Vagina (tissue), 2 donors: ENCODE measurements at places on chromosomes 6 and 20.

DNA sequence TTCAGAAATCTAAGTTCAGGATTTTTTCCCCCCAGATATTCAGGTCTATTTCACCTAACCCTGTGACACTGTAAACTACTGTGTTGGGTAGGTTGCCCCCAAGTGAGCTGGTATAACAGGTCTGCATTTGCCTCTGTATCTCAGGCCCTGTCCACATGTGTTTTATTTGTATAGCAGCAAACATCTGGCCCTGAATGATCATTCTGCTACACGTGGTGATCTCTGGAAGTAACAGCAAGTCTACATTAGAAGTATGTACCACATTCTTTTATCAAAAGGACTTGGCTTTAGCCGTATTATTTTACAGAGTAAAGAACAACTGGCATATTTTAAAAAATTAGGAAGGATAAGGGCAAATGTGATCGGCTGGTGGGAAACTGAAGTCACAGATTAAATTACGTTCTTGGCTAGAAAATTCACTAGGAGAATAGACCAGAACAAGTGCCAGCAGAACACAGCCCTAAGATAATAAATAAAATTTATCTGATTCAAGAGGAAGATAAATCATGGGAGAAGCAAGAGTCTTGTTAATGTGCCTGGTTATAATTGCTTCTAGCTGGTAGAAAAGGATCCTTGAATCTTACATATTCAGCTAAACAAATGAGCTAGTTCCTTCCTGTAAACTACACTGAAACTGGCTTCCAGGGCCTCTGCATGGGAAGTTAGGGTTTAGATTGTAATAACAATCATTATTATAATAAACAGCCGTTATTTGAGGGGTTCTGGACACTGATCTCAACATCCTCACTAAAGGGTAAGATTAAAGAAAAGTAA lies 192.1 kb downstream of the SAMD5 start:
- DNase-seq: no peak

DNA sequence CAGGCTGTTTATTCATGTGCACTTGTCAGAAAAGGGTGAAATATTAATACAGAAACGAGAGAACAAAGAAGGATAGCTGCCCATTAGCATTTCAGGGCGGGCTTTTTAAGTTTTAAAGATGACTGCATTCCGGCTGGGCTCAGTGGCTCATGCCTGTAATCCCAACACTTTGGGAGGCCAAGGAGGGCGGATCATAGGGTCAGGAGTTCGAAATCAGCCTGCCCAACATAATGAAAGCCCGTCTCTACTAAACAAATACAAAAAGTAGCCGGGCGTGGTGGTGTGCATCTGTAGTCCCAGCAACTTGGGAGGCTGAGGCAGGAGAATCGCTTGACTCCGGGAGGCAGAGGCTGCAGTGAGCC lies 130.5 kb downstream of the HFE start:
- DNase-seq: no peak

DNA sequence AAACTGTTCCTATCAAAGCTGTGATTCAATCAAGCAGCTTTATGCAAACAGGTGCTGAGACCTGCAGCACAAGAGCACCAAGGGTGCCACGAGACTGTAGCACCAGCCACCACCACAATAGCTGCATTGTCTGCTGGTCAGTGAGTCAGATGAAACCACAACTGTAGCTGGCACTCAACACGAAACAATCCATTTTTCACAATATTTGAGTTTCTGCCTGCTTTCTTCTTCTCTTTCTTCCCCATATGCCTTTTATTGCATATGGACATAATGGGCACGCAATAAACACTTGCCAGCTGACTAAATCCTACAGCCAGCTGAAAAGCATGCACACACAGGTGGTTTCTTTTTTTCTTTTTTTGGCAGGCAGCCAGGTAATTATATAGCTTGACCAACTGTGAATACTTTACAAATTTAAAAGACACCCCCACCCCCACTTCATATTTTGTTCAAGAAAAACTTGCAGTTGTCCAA lies 16.6 kb downstream of the SLC2A12 start:
- no peak for DNase-seq

DNA sequence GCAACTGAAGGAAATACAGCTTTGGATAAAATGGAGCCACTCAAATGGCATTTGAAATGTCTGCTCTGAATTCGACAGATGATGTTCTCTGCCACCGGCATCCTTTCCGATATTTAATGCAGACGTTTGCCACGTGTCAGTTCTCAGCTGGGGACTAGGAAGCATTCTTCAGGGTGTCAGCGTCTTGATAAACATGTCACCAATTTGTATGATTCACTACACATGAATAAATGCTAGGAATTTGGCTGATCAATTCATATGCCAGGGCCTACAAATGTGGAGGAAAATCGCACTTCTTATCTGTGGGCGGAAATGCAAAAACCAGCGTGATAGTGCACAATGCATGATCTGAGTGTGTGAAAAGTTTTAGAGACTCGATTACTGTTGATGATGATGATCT lies 169.5 kb downstream of the SLC24A3 start:
- no peak for DNase-seq

DNA sequence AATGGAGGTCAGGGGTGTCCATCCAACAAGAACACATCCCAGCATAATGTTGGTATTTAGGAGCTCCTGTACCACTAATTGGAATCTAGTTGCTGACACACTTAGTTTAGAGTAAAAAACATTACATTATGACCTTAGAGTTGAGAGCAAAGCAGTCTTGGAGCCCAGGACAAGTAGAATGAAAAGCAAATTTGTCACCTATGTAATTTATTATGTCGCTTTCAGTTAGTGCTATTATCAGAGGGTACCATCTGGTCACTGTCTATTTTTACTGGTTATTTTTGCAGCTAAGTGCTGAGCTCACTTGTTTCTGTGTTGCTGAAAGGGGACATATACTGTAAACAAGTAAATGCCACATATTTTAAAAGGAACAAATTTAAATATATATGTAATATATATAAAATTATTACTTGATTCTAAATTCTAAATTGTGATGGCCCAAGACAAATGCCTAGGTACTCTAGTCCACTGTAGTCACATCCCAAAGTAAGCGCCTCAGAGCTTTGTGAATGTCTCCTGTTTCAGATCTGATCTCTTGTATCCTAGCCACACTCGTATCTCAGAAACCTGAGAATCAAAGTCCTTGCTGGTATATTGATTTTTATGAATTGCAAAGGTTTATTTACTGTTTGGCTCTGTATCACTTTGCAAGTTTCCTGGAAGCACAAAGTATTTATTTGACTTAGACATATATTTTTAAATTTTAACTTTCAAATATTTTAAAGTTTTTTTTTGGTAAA lies 148.6 kb upstream of the MAN1A1 start:
- no peak for DNase-seq

GRCh38 chr6:82025271-82025670 lies 222.3 kb downstream of the IBTK start:
- no peak for DNase-seq

- no peak for DNase-seq
These were observed 93.5 kb downstream of the ESR1 start for GRCh38 chr6:151901009-151901411.

GRCh38 chr20:57310821-57311514 lies 18.6 kb upstream of the SPO11 start:
- no peak for DNase-seq

- DNase-seq: no peak
These were observed 4.8 kb upstream of the AIG1 start for GRCh38 chr6:143055891-143056290.

DNA sequence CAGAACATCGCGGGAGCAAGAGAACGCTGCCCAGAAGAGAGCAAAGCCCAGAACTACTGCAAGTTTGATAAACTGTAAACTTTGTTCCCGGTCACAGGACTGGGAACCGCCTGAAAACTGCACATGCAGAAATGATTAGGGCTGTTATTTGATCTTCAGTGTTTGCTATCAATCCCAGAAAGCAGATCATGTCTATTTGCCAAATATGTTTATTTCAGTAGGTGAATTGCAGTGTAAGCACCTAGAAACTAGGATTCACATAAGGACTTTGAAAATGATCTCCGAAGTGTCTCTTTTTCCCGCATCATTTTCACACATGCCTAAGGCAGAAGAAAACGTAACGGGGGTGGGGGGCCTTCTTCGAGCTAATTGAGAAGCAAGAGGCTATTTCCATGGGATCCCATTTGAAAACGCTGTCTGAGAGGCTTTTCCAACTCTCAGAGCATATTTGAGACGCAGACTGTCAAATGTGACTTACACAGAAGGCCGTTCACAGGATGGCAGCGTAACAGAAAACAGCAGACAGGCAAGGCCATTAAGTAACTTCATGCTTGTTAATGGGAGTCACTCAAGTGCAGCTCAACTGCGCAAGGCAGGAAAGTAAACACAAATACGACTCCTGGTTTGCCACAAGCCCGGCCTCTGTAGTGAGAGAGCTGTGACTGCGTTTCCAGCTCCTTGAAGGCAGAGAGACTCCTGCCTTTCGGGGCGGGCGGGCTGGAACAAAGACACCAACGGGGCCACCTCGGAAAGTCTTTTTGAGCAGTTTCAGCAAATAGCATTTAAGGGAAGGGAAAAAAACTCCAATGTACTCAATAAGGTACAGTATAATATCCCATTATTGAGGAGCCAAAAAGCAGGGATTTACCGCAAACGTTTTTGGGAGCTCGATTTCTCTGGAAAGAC lies 144.7 kb upstream of the ZNF217 start:
- DNase-seq: no peak

GRCh38 chr6:17031961-17032360 lies 69.9 kb upstream of the STMND1 start:
- no peak for DNase-seq

DNA sequence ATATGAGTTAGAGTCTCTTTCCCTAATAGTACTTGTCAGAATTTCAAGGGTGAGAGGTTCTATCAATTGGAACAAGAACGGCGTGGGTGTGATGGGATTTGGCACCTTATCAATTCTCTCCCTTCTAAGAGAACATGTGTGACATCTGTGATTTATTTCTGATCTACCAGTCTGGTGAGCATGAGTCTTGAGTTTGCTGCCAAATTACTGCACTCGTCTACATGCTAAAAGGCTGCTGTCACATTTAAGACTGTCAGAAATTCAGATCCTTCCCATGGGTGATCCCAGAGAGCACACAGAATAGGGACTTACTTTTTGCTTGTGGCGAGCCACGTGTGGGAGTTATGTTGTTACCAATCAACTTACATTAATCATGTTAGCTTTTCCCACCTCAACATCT lies 370.2 kb upstream of the SASH1 start:
- DNase-seq: no peak

DNA sequence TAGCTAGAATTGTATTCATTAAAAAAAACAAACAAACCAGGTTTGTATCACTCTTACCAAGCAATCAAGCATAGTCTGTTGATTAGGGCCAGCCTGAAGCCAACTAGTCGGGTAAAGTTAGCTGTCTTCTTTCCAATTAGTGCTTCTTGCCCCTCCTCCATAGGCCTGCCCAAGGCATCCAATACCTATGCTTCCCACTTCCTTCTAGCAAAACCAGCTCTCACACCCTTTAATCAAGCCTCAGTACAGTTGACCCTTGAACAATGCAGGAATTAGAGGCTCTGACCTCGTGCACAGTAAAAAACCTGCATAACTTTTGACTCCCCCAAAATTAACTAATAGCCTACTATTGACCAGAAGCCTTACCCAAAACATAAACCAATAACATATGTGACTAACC lies 119.1 kb upstream of the DTNBP1 start:
- DNase-seq: no peak

DNA sequence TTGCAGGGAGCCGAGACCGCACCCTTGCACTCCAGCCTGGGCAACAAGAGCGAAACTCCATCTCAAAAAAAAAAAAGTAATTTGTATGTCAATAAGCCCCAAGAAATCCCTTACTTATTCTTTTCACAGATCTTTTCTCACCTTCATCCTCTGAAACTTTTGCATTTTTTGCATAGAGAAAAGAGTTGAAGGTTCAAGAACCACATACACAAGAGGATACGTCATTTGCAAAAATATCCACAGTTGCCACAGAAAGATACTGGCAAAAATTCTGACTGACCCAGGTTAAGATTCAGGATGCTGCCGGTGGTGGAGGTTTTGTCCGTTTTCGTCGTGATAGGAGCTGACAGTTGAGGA lies 94.5 kb downstream of the ZMYND8 start:
- no peak for DNase-seq

DNA sequence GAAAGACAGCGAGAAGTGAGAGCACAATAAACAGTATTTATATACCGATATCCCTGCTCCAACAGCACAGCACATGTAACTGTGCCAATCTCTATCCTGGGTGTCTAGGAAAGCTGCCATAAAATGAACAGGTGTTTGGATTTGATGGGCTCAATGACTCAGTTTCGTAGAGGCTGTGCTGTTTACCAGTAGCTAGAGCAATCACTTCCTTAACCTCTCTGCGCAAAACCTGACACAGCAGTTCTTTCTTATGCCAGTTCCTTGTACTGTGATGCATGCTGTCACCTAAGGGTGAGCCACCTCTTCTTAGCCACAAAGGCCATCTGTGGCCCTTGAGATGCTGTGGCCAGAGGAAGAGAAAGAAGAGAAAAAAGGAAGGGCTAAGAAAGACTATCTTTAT lies 59.3 kb downstream of the SHPRH start:
- DNase-seq: no peak

DNA sequence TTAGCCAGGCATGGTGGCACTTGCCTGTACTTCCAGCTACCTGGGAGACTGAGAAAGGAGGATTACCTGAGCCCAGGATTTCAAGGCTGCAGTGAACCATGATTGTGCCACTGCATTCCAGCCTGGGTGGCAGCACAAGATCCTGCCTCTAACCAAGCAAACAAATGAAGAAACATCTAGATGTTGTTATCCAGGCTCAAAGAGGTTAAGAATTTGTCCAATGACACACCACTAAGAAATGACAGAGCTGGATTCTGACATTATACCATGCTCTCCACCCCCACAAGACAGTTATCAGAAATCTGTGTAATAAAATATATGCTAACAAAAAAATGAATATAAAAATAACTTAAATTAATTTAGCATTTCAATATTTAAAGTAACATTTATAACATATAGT lies 925.5 kb upstream of the SLC35B3 start:
- no peak for DNase-seq

DNA sequence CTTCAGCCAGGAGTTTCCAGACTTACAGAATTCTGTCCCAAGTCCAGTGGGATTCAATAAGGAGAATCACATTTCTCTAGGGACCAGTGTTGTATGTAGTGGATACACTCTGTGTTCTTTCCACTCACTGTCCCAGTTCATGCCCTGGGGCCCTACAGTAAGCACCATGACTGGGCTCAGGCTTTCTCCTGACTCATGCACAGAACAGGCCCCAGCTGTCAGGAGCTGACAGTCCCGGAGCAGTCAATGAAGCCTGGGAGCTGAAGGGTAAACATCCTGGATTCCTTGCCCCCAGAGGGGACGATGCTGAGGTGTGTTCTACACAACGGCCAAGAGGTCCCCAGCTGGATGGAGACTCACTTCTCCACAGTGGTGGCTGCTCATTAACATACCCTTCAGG lies 40.2 kb upstream of the LRFN2 start:
- DNase-seq: no peak

- no peak for DNase-seq
These were observed 50.3 kb downstream of the ADTRP start for GRCh38 chr6:11727998-11728961.

DNA sequence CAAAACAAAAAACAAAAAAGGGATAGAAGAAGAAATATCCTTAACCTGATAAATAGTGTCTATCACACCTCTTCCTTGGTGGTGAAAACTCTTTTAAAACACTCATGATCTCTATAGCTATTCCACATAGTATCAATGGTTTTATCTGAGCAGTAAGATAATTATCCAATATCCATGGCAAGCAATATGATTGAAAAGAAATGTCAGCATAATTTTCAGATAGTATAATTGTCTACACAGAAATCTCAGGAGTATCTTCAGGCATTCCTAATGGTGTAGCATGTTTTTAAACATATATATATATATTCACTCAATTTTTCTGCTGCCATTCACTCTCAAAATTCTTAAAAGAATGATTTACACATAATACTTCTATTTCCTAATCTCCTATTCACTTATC lies 938.0 kb upstream of the SLC35B3 start:
- DNase-seq: no peak

- no peak for DNase-seq
These were observed 359.4 kb downstream of the ADGRB3 start for GRCh38 chr6:68994521-68994920.
